Lung (tissue), 17 donors: ENCODE measurements at places on chromosomes 1 and 21. TPM values are rescaled to one million over a fixed set of nuclear protein-coding genes. Genes with fewer than 3 reads are reported as not detected.

The LMX1A gene
- total RNA-seq: not detected

The LAX1 gene
- total RNA-seq: 1.0 TPM

The MXRA8 gene
- 213 TPM for total RNA-seq

The SPRR3 gene
- not detected for total RNA-seq

The S100A1 gene
- not detected for total RNA-seq

The GJB3 gene
- 0.51 TPM for total RNA-seq

The FTCD gene
- total RNA-seq: 0.26 TPM

The HPCAL4 gene
- 0.18 TPM for total RNA-seq

The VWA5B1 gene
- total RNA-seq: 0.40 TPM

- no peak for DNase-seq
Observed at GRCh38 chr1:190193508-190194115, 284.1 kb downstream of the BRINP3 start.

DNA sequence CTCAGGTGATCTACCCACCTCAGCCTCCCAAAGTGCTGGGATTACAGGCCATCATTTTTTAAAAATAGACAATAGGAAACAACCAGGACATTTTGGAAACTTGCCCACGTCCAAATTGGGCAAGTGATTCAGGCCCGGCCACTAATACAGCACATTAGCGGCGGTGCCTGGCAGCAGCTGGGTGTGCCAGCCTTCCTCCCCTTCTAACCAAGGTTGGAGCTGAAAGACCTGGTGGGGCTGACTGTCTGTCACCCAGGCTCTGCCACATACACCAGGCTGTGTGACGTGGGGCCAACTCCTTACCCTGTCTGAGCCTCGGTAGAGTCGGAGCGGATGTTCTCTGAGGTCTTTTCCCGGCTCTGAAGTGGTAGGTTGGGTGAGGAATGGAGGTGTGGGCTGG is 29.6 kb upstream of the TMEM51 start:
- DNase-seq: no peak

DNA sequence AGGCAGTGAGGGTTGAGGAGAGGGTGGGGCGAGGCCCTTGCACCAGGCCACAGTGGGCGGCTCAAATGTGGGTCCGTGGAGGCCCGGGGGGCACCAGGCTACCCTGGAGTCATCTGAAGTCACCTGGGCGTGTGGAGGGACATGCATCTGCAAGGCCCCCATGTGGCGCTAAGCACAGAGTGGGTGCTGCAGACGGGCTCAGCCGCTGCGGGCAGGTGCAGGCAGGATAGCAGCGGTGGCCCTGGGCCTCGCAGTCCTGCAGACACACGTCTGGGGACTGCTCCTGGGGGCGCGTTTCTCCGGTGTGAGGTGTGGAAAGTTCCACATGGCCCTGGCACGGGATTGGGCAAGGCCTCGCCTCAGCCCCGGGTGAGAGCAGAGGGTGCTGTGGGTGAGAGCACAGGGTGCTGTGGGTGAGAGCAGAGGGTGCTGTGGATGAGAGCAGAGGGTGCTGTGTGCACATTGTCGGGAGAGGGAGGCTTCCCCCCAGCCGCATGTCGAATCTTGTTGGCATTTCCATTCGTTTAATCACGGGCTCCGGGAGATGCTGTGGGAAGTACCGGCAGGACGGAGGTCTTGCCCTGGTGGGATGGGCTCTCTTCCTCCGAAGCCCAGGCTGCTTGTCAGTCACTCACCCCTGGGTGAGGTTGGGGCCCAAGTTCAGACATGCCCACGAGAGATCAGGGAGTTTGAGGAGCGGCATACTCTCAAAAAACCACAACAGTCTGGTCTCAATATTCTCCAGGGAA is 46.5 kb downstream of the TP73 start:
- DNase-seq: no peak

GRCh38 chr1:64124704-64125440 is 78.6 kb upstream of the UBE2U start:
- no peak for DNase-seq

GRCh38 chr1:150249936-150250335 is 7.6 kb upstream of the CA14 start:
- no peak for DNase-seq

GRCh38 chr1:107132780-107133179 is 8.1 kb upstream of the NTNG1 start:
- DNase-seq: no peak

GRCh38 chr1:190708418-190709057 is 230.9 kb upstream of the BRINP3 start:
- no peak for DNase-seq

DNA sequence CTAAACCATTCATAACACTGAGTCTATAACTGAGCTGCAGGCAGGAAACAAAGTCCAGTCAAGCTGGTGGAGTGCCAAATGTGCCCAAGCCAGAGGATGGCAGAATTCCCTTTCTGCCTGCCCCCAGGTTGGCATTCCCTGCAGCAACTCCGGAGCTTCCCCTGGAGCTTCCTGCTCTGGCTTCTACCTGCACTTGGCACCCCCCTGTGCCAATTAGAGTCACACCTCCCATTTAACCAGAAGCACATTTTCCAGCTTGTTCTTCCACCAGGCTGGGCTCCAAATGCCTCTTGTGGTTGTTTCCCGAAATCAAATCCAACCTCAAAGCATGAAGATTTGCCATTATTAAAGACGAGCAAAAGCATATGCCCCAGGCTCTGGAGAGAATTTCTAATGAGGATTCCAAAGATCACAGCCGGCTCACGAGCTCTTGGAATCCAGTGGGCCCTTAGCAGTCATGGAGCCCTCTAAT is 294.5 kb downstream of the RRAGC start:
- no peak for DNase-seq

DNA sequence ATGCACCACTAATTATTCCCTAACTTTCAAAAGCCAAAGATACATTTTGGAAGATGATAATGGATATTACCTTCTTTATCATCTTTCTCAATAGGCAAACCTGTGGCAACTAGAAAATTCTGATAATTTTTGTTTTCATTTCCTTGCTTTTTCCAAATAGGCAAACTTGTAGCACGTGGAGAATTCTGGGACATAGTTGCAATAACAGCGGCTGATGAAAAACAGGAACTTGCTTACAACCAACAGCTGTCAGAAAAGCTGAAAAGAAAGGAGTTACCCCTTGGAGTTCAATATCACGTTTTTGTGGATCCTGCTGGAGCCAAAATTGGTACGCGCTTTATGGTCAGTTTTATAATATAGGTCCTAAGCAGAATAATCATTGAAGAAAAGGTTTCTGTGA is 1.5 kb downstream of the FPGT start:
- peak; percentile 2 for DNase-seq

GRCh38 chr1:157639800-157640199 is 41.9 kb upstream of the FCRL4 start:
- no peak for DNase-seq

DNA sequence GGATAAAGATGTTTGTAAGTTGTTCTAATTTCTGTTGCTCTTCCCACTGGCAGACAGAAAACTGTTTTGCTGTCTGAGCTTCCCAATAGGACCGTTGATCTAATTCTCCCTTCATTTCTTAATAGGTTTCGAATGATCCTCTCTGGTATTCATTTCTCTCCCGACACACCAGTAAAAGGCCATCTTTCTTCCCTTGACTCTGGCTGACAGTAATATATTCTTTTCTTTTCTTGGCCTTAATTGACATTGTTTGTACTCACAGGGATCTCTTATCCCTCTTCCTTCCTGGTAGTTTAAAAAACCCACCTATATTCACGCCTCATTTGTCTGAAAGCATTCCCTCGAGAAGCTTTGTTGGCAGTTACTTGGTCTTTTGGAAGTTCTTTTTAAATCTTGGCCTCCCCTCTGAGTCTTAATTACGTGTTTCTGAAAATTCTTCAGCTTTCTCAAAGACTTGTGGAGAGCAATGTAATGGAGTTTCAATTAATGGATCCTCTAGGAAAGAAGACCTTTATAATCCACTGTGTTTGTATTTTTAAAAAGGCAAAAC is 40.3 kb downstream of the MAP10 start:
- peak; percentile 87 for DNase-seq

GRCh38 chr1:97119260-97120158 is 397.9 kb downstream of the PTBP2 start:
- DNase-seq: no peak

DNA sequence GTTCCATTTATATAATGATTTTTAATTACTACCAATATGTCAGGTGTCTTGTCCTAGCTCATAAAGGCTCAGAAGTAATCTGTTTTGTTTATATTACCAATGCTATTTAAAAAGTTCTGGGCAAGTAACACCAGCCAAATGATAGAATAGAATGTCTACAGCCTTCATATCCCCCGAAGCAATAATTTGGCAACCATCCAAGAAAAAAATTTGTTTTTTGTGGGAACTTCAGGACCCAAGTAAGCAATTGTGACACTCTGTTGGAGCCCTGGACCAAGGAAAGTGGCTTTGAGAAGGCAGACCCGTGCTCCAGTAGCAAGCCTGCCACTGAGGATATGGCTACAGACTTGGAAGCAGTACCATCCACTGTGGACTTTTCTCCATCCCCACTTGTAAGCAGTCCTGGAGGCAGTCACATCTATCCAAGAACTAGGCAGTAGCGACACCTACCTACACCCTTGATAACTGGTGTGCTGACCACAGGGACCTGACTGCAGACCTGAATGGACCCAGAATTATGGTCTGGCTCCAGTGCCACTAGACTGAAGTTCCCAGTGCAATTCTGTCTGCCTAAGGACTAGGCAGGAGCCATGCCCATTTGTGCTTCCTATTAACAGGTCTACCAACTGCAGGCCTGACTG is 870.7 kb upstream of the ADGRL2 start:
- no peak for DNase-seq

DNA sequence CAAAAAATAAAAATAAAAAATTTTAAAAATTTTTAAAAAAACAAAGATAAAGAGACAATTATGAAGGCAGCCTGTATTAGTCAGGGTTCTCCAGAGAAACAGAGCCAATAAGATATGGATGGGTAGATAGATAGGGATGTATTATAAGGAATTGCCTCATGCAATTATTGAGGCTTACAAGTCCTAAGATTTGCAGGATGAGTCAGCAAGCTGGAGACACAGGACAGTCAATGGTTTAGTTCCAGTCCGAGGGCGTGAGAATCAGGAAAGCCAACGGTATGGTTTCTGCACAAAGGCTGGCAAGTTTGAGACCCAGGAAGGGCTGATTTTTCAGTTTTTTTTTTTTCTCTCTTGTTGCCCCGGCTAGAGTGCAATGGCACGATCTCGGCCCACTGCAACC is 24.1 kb upstream of the EIF4G3 start:
- DNase-seq: no peak

DNA sequence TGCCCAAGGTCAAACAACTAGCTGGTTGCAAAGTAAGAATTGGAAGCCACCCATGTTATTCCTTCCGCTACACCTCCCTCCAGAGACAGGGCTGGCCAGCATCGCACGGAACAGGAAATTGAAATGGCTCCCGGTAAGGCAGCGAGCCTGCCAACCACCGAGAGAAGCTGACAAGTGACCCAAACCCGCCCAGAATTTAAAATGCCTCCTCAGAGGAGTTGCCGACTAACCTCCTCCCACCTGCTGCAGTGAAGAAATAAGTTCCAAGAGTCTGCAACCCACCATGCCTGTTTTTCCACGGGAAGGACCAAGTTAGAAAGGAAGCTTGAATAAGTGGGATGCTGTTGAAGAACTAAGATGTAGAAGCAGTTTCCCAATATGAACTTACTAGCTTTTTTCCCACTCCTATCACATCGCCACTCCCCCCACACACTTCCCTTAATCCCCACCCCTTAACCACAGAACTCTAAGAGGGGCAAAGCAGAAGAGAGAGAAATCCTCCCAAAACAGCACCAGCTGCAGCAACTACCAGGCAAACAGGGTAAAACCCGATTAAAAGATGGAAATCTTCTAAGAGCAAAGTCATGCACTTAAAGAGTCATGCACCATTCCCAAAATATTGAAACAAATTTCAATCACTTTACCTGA is 78.6 kb downstream of the TIAM1 start:
- DNase-seq: no peak

DNA sequence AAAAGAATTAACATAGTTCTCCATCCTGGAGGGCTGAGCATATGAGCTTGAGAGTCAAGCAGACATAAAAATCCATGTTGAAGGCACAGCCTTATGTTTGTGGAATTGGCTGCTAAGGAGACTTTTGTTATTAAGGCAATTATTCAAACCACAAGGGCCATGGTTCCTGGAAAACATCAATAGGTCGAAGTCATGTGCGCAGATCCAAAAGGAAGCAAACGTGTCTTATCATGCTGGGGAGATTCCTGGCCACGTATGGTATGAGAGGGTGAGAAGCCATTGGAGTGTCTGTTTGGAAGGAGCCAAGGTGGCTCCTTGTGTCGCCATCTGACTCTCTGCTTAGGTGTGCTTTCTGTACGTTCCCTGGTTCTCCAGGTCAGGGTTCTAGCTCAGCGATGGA is 61.8 kb upstream of the COA6 start:
- DNase-seq: no peak

DNA sequence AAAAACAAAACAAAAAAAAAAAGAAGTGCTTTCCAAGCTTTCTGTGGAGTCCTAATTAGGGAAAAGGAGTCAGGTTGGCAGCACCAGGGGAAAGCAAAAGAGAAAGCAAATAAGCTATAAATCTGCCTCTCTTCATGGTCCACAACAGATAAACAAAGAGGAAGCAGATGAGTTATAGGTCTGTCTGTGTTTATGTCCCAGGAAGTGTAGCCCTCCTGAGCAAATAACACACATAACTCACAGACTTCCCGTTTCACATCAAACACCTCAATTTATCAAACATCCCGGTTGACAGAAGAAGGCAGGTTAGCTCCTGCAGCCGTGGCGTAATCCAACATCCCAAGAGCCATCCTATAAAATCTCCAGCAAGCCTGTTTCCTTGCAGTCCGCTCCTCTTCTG is 5.6 kb upstream of the SLC2A5 start:
- DNase-seq: no peak

- DNase-seq: no peak
Observed at GRCh38 chr1:116436611-116436970, 63.5 kb downstream of the ATP1A1 start.

DNA sequence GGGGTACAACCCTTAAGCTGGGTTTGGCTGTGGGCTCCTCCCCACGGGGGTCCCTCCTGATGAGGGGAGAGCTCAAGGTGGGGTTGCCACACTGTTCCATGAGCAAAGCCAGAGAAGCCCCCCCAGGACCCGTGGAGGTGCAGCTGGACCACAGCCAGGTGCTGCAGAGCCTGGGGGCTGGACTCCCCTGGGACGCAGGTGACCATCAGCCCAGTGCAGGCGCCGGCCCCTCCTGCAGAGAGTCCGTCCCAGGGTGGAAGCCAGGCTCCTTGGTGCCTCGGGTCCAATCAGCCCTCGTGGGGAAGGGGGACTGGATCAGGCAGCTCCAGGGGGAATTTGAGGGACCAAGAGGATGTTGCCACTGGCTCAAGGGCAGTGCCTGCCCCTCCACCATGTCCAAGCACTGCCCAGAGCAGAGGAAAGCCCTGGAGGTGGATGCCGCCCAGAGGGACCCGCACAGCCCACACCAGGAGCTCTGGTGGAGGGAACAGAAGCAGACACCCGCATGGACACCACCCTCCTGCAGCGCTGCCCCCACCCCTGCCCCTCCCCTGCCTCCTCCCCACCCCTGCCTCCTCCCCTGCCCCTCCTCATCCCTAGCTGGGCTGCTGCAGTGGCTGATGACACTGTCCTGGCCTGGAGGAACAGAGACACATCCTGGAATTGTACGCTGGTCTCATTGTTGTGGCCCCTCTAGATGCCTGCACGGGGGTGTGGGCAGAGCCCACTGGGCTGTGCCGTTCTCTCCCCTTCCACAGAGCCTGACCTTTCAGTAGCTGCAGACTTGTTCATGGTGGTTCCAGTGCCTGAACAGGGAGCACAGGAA is 30.8 kb upstream of the COL18A1 start:
- no peak for DNase-seq
